ENCODE measurements at places on chromosomes 6 and 20. TPM values are rescaled to one million over a fixed set of nuclear protein-coding genes. Genes with fewer than 3 reads are reported as not detected.

The BTN2A1 gene
- 5.8 TPM for total RNA-seq

The ASIP gene
- not detected for total RNA-seq

The WASF1 gene
- 4.6 TPM for total RNA-seq

The CPNE1 gene
- total RNA-seq: 148 TPM

The BNIP5 gene
- total RNA-seq: not detected

The C2 gene
- 2.0 TPM for total RNA-seq

The RSPH9 gene
- total RNA-seq: 0.86 TPM

The BPIFB1 gene
- not detected for total RNA-seq

The DCDC2 gene
- total RNA-seq: 5.3 TPM

The TTK gene
- 20.5 TPM for total RNA-seq

The ADGRG6 gene
- total RNA-seq: 16.7 TPM

The ATAT1 gene
- total RNA-seq: 4.3 TPM
